ENCODE measurements at places on chromosomes 5 and 9. TPM values are rescaled to one million over a fixed set of nuclear protein-coding genes. Genes with fewer than 3 reads are reported as not detected.

PCDHAC2 gene
- total RNA-seq, result 26.6 TPM

TLX3 gene
- not detected for total RNA-seq

DNA sequence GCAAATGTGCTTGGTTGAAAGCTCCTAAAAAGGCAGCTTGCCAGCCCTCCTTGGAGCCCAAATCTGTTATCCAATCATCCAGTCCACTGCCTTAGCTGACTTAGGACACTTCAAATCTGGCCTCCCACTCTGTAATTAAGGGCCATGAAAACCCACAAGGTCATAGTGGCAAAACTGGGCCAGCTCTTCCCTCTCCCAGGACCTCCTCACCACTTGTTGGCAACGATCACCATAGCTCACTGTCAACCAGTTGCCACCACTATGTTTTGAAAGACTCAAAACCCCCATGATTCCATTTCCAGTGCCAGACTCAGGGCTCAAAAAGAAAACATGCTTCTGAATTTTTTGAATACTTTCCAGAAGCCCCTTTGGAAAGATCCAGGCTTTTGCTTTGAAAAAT lies 107.5 kb downstream of the NREP start:
- DNase-seq, result peak; percentile 34

DNA sequence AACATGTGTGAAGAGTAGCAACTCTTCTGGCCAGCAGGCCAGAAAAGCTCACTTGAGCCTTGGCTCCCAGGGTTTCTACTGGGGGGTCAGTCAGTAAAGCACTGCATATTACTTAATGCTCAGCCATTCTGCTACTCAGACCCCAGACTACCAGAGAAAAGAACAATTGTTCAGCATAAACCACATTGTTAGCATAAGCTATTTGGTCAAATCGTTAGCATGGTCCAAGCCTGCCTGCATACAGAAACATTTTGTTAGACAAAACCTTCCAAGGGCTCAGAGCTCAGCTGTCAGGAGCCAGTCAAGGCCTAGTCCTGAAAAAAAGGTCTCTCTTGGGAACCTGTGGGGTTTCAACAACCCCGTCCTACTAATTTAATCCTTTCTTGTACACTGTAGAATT lies 449.3 kb downstream of the PRR16 start:
- no peak for DNase-seq

DNA sequence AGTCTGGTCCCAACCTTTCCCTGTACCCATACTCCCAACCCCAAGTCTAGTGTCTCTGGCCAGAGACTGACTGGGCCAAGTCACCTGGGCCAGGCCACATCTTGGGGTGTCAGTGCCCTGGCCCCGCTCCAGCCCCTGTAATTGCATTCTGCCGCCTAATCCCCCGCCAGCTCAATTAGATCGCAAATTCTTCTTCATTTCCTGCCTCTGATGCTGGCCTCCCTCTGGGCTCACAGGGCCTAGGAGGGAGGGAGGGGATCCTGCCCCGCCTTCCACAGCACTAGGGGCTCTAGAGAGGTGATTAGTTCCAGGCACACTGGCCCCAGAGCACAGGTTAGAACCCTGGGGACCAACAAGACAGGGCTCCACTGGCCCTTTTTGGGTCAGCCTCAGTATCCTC lies 5.5 kb downstream of the CXXC5 start:
- no peak for DNase-seq

- DNase-seq, result no peak
Measured at GRCh38 chr9:81538890-81539289, 150.5 kb downstream of the TLE1 start.

CBY3 gene
- total RNA-seq, result not detected

GRCh38 chr9:15135164-15135792 lies 171.7 kb downstream of the TTC39B start:
- DNase-seq, result no peak

SPOCK1 gene
- total RNA-seq, result 52.0 TPM

DNA sequence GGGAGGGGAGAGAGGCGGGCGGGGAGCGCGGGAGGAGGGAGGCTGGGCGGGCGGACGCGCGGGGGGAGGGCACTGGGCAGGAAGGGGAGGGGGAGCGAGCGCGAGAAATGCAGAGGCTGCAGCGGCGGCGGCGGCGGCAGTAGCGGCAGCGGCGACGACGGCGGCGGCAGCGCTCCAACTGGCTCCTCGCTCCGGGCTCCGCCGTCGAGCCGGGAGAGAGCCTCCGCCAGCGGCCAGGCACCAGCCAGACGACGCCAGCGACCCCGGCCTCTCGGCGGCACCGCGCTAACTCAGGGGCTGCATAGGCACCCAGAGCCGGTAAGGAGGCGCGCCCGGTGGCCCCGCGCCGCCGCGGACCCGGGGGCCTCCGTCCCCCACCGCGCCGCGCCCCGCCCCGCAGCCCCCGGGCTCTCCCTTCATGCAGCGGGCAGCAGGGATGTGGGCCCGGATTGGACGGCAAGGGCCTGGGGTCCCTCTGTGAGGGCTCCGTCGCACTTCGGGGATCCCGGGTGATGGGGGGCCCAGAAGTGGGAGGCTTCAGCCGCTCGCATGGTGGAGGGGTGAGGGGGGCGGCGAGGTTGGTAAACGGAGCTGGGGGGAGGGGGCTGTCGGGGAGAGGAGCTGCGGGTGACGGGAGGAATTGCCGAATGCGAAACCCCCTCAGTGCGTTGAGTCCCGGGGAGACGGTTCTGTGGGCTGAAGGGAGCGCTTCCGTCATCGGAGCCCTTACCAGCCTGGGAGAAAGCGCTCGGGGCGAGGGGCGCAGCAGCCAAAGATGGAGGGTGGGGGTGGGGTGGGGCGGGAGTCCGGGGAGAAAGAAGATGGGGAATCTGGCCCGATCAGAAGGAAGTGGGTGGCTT lies at the start of gene BASP1:
Gene BASP1 (plus strand): TSS at position 139 of the 860 bp plus-strand sequence. CDS start 57,586 bp downstream, outside the sequence.
- DNase-seq, result no peak

DNA sequence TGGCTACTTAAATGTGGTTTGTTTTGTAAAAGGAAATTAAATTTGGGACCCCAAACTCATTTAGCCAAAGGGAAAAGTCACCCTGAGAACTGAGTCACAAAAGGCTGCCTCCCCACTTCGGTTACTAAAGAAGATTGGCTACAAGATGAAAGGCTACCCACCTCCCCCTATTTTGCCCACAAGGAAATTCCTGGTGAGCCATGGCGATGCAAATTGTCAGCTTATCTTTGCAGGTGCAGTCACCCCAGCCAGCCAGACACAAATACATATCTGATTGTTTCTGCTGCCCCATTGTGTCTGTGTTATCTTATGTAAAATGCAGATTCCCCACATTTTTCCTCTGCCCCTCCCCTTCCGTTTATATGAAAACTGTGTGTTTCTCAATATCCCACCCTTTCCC lies 8.9 kb downstream of the PAEP start:
- DNase-seq, result no peak

Data from esophagus muscularis mucosa (tissue), 4 donors.